Choroid plexus epithelial cell (primary cell): ENCODE measurements at places on chromosomes 4 and X.

DNA sequence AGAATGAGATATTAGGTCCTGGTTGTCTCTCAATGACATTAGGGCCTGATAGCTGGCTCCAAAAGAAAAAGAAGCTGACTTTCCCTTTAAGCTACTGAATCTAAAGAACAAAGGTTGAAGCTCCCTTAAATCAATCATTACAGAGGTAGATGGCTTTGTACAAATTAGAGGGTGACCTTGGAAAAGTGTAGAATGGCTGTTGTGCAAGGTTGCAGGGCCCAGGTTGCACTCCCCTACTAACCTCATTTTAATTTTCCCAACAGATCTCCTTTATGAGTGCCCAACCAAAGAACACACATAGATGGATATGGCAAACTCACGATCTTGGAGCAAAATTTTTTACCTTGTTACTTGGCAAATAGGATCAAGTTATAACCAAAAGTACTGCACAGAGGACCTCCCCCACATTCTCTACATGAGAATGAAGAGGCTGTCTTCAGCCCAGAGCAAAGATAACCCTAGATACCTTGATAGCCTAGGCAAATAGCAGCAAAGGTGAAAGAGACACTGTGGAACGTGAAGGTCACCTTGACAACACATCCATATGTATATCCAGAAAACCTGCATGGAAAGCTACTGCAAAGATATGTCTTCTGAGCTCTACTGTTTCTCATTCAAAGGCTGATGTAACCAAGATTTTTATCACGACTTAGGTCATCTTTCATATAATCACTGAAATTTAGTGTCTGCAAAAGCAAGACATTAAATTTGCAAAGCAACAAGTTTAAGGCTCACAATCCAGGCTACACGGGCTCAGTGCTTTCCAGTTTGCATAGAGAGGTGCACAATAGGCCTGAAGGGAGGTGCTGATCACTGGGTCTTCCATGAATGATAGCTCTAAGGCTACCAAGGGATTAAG, 23.0 kb downstream of the KLB start:
- DNase-seq: no peak

- DNase-seq: peak; percentile 91
These were observed 186.1 kb downstream of the CAMK2D start for GRCh38 chr4:113575401-113575800.

- DNase-seq: no peak
These were observed 129.2 kb upstream of the TRIM2 start for GRCh38 chr4:153074936-153075630.

GRCh38 chr4:1644891-1645657, 39.0 kb downstream of the FAM53A start:
- DNase-seq: peak; percentile 59

GRCh38 chr4:30600246-30601017, 119.7 kb upstream of the PCDH7 start:
- peak; percentile 17 for DNase-seq

DNA sequence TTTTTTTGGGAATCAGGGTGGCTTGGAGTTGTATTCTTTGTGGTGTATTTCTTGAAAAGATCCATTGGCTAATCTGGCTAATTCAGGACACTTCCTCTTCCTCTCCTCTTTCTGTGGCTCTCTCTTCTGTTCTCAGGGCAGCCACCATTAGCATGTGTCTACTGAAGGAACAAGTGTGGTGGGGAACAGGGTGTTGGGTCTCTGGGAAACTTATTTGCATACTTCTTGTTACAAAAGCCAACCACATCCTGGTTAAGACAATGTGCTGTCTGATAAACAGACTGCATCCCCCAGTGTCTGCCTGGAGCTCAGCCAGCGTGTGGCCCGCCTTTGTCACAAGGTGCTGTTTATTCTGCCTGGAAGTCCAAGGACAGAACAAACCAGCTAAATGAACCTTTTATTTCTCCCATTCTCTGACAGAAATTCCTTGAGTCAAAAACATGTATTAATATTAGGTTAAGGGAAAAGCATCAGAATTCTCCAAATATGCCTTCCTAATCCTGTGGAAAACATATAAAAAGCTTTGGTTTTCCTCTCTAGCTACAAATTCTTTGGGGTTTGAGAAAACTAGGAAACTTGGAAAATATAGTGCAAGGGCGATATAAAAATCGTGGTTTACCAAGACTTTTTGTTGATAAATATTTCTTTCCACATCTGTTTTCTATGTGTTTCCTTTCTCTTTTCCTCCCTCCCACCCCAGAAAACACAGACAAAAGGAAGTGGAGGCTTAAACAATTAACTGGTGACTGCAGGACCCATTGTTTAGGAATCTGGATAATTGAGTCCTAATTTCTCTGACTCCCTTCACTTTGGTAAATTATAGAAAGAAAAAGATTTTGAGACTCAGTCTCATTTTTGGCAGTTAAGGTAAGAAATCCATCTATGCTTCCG, 203.6 kb downstream of the SPRY1 start:
- DNase-seq: peak; percentile 80

- no peak for DNase-seq
These were observed 142.9 kb downstream of the CBR4 start for GRCh38 chr4:168867128-168867527.

- peak; percentile 7 for DNase-seq
These were observed 24.5 kb upstream of the MSN start for GRCh38 chrX:65642914-65643491.

DNA sequence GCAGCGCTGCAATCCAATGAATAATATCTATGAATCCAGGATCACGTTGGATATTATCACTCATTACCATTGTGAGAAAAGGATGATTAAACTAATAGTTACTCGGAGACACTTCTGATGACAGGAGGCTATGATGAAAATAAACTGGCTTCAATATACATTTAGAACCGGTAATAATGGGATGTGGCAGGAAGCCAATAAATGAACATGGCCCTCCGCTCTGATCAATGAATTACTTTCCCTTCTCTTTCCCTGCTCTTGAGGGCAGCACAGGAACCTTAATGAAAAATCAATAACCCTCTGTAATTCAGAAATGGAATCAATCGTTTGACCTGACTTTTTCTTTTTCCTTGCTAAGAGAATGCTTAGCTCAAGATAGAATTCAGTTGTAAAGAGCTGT, 103.9 kb upstream of the PAQR3 start:
- no peak for DNase-seq

DNA sequence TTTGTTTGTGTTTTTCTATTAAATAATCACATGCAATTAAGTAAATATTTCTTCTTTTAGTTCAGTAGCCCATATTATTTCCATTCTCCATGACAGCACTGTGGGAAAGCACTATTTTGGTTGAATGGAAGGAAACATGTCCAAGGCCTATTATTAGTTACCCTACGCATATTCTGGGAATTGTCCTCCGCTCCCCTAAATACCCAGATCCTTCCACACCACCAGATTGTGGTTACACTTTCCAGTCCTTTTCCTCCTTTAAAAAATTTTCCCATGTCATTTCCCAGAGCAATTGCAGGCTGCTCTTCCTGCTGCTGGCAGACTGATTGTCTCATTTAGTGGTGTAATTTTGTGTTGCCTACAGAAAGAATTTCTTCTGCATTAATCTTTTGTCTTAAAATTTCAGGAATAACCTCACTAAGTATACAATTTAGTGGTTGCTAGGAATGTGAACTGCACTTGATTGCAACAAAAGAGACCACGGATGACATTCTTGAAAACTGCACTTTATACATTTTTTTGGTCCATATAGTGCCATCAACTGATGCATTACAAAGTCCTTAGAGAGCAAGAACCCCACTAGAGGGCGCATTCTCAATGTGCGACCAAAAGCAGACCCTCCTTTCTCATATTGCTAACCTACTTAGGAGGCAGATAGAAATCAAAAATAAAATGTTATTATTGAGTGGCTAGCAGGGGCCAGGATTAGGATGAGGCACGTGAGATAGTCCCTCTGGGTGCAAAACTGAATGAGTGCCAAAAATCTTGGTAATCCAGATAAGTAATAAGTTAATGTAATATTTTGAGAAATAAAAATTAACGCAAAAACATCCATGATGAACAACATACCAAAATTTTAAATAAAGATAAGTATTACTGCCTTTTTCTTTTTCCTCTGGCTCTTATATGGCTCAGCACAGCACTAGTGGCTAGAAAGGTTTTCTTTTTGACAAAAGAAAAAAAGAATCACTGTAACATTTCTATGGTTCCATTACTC, 98.8 kb upstream of the IQCM start:
- peak; percentile 83 for DNase-seq

DNA sequence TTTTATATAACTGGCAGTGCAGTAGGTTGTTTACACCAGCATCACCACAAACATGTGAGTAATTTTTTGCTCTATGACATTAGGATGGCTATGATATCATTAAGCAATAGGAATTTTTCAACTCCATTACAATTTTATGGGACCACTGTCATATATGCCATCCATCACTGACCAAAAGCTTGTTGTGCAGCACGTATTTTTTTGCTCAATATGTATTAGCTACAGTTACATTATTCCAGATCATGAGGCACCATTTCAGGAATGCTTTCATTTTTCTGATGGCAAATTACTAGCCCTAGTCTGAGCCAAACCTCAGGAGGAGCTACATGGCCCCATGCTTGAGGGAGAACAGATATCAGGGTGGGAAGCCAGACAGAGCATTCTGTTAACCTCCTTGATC, 56.8 kb upstream of the DCLK2 start:
- no peak for DNase-seq

- no peak for DNase-seq
These were observed 312.4 kb upstream of the PABPC5 start for GRCh38 chrX:91122151-91122694.

- DNase-seq: peak; percentile 66
These were observed 86.1 kb downstream of the MAGEC1 start for GRCh38 chrX:141989815-141990214.

- no peak for DNase-seq
These were observed 194.6 kb downstream of the FRMPD4 start for GRCh38 chrX:12332786-12333347.

- DNase-seq: peak; percentile 93
These were observed 35.4 kb downstream of the FABP2 start for GRCh38 chr4:119286377-119287002.
